A549 treated with GW870086 at 1 μM for 4 hours (cell line): ENCODE measurements at places on chromosomes 5 and 9. TPM values are rescaled to one million over a fixed set of nuclear protein-coding genes. Genes with fewer than 3 reads are reported as not detected.

Gene CARD9
- 0.82 to 1.9 TPM (median 1.2 TPM) in 5 replicates for total RNA-seq

Gene SLC2A6
- total RNA-seq = 13.5 to 21.5 TPM (median 19.5 TPM) in 5 replicates

Gene GFRA3
- 0.06 to 0.11 TPM in 2 of 5 replicates, not detected in the others for total RNA-seq

Gene ROPN1L
- 2.0 to 2.9 TPM (median 2.3 TPM) in 5 replicates for total RNA-seq

Gene PCDH12
- total RNA-seq = not detected in 5 replicates

Gene LHX3
- total RNA-seq = 0.07 to 0.13 TPM (median 0.08 TPM) in 4 of 5 replicates, not detected in the other
